ENCODE measurements at places on chromosomes 5 and 9. TPM values are rescaled to one million over a fixed set of nuclear protein-coding genes. Genes with fewer than 3 reads are reported as not detected.

RASGRF2 gene
- 0.33 TPM for polyA plus RNA-seq

DNA sequence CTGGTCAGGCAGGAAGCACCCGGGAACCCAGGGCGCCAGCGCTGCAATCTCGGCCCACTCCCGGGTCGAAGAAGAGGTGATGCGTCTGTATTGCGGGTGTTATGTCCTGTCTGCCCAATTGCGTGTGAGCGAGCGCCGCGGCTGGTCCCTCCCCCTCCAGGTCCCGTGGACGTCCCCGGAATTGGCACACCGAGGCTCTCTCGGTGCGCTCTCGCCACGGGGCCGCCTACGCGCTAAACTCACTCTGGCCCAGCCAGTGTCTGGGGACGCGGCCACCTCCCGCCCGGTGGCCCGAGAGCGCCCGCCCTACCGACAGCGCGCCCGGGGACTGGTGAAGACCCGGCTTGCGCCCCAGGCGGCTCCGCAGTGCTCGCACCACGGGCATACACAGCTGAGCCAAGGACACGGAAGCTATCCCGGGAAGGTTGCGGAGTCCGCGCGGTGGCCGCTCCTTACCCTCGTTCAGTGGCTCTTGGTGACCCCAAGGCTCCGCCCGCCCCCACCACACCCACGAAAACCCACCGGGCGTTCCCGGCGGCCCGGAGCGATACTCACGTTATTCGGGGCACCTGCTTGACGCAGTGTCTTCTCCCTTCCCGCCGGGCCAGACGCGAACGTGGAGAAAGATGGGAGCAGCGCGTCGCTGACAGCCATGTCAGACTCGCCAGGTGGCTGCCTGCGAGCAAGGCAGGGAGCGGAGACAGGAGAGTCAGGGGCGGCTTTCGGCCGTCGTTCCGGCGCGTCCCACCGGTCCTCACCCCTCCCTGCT lies 1.0 kb downstream of the KLF4 start:
- DNase-seq, result peak; percentile 56

DNA sequence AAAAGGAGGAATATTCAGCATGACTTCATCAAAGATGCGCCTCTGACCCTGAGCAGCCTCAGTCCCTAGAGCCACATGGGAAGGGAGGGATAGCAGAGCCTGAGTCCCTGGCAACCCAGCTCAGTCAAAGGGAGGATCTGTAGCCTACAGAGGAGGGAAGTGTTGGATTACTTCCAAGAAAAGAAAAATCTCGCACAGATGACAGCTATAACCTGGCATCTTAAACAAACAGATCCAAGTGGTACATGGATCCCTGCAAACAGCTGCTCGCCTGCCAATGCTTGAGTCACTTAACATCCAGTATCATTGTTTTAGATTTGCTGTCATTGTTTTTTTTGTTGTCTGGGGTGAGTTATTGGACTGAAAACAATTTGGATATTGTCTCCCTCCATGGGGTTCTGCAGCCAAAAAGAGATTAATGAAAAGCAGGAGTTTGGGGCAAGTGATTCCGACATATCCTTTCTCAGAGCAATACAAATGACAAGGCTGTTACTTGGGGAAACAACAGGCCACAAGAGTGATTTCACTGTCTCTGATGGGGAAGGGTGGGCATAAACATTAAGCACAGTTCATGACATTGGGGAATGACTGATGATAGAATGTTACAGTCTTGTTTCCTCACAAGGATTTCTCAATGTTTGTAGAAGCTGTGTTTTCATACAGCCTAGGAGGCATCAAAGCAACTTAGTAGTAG lies 153.5 kb upstream of the KIF2A start:
- no peak for DNase-seq

GRCh38 chr5:113240951-113241726 lies 193.7 kb downstream of the TSSK1B start:
- DNase-seq, result no peak

GRCh38 chr5:994272-994607 lies 14.4 kb upstream of the NKD2 start:
- no peak for DNase-seq

DNA sequence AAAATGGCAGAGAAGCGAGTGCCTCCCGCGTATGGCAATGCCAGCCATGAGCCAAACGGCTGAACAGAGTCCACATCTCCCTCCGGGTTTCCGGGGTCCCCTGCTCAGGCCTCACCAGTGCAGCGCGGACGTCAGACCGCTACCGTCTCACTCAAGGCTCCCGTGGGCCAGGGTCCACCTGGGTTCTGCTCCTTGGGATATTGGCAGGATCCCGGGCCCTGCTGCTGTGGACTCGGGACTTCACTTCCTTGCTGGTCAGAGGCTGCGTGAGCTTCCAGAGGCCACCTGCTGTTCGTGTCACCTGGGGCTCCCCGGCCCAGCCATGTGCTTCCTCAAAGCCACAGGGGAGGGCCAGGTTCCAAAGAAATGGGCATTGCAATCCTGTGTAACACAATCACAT lies 38.4 kb upstream of the CLPTM1L start:
- no peak for DNase-seq

GRCh38 chr5:78677777-78678668 lies 29.5 kb upstream of the LHFPL2 start:
- peak; percentile 97 for DNase-seq

GRCh38 chr9:130275156-130275555 lies 9.6 kb downstream of the HMCN2 start:
- DNase-seq, result no peak

DNA sequence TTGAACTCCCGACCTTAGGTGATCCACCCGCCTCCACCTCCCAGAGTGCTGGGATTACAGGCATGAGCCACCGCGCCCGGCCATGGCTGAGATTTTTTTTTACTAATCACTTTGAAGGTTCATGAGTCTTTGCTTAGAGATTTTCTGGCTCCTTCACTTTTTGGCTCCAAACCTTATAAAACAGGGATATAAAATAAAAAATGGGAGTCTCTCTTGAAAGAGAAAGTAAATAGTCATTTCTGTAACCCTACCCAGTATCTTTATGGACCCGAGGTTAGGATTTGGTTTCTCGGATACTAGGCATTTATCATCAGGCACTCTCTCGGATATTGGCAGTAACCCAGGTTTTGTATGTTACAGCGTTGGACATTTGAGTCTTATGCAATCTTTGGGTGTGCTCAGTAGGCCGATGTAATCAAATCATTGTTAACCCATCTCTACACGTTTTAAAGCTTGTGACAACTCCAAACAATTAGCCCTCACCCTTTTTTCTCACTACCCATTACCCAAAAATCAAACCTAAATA lies 25.3 kb downstream of the STXBP1 start:
- DNase-seq, result peak; percentile 90

- no peak for DNase-seq
These were observed 123.1 kb upstream of the FREM1 start for GRCh38 chr9:15033316-15033715.

DNA sequence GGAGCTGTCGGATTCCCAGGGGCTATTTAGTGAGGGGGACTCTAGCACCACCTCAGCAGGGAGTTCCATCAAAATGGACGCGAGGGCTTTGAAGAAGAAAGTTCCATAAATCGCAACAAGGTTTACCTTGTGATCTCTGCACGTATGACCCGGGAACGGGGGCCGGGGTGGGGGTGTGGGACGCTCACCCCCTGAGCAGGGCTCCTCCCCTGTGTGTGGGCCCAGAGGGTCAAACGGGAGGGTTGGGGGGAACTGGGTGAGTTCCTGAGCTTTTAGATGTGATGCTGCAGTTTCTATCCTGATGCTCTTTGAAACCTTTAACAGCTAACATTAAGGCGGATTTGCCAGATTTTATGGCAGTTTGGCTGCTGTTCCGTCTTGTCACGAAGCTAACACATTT lies 18.9 kb upstream of the LRRC14B start:
- no peak for DNase-seq
